Non-pigmented ciliary epithelial cell (primary cell): ENCODE measurements at places on chromosomes 12 and 14.
A peak's percentile ranks its signal among the peaks of the same experiment; 100 is the strongest.

DNA sequence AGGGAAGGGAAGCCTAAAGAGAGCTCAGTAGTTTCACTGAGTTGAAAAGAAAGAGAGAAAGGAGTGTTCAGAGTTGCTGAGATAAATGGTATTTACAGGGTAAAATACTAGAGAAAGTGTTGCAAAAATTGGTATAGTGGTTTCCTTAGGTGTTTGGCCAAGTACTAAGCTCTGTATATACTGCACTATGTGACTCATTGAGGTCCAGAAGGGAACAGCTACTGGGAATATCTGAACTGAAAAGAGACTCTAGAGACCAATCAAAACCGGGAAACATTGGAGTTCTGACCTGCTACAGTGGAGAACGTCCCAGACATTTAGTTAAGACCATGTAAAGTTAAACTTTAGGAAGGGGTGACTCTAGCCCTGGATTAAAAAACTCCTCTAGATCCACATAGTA, 42.7 kb upstream of the ALX1 start:
- no peak for DNase-seq

DNA sequence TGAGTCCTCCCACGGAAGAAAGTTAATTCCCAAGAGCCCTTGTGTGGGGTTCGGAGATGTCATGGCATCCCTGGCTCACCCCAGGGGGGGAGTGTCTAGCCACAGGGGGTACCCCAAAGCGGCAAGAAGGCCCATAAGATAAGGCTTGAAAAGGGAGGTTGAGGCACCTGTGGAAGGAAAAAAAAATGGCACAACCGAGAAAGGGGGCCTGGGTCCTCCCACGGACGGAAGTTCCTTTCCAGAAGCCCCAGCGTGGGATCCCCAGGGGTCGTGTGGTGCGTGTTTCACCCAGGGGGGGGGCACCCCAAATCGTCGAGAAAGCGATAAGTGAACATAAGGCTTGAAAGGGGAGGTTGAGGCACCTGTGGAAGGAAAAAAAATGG, 266.7 kb downstream of the ALG10 start:
- no peak for DNase-seq

- no peak for DNase-seq
Measured at GRCh38 chr14:29846339-29847055, 81.2 kb downstream of the PRKD1 start.

- no peak for DNase-seq
Measured at GRCh38 chr14:72463291-72463866, 430.5 kb downstream of the DPF3 start.

GRCh38 chr12:93299262-93299846, 78.4 kb upstream of the NUDT4 start:
- no peak for DNase-seq

DNA sequence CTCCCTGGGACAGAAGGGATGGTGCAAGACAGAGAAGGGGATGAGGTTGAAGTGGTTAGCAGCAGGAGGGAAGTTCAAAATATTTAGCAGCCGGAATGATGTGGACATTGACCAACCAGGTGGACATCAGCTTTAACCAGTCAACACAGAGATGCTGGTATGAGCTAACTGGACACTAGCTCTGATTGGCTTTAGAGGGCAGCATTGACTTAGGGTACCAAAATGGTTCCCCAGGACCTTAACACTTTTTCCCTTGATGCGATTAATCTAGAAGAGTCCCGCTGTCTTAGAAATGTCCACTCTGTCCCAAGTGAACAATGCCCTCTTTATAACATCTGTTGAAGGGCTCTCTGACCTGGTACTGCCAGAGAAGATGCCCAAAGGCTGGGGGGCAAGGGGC, 134.0 kb upstream of the GSC start:
- no peak for DNase-seq

DNA sequence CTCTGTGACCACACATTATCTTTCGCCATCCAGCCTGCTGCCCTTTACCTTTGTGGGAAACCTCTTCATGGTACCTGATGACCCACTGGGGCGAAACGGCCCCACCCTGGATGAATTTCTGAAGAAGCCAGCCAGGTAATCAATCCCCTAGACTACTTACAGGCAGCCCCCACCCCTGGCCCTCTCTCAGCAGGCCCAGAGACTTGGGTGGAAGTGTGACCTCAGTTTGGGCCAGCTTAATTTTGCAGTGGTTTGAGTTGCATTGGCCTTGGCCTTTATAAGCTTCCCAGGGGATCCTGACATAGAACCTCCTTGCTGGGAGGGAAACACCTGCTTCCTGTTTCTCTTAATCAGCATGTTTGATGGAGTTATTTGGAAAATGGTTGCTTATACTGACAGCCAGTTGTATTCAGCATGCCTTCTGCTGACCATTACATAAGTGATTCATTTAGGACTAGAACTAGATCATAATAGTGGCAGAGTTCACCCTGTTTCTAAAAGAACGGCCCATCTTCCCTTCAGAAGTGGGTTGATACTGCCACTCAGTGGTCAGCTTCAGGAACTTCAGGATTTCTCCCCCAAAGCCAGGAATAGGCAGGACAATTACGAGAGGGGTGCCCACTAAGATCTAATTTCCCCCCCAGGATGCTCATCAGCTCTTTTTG, 6.1 kb downstream of the SDR39U1 start:
- DNase-seq: peak; percentile 36

GRCh38 chr14:83007641-83008225, 1474.1 kb upstream of the SEL1L start:
- DNase-seq: no peak

DNA sequence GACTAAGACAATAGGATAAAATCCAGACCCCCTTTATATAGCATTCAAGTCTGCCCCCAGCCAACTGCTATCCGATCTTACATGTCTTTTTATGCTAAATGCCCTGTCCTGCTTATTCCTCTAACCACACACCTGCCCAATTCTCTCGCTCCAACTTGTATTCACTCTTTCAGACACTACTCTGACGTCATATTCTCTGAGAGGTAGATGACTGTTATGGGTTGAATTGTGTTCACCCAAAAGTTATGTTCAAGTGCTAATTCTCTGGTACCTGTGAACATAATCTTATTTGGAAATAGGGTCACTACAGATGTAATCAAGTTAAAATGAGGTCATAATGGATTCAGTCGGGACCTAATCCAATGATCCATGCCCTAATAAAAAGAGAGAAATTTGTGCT, 84.0 kb upstream of the PTPRR start:
- no peak for DNase-seq

DNA sequence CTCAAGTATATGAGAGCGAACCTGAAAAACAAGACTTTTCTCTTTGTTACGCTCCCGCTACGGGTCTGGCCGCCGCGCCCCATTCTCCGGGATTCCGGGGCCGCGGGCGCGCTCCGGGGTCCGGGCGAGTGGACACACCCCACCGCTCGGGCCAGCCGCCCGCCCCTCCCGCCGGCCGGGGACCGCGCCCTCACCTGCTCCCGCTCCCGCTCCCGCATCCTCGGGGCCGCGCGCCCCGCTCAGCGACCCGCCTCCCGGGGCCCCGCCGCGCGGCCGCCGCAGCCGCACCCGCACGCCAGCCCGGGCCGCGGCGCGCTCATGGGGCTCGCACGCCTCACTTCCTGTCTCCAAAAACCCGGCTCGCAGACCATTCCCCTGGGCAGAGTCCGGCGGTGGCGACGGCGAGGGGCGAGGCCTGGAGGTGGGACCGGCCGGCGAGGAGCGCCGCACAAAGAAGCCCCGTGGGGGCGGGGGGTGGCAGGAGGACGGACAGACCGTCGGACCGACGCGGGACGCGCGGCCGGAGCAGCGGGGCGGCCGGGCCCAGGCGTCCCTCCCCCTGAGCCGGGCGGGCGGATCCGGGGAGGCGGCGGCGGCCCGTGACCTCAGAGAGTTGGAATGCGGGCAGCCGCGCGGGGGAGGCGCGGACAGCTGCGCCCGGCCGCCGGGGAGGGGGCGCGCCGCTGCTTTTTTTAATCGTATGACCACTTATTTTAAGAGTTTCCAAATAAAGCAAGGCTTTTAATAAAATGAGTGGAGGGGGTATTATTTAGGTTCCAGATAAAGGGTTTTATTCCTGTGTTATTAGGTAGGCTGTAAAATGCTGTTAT, at the start of gene PTPN21:
Gene PTPN21, minus strand, starts transcription at position 551 of the 830 bp plus-strand sequence. CDS start 4,590 bp downstream, outside the sequence.
- no peak for DNase-seq

DNA sequence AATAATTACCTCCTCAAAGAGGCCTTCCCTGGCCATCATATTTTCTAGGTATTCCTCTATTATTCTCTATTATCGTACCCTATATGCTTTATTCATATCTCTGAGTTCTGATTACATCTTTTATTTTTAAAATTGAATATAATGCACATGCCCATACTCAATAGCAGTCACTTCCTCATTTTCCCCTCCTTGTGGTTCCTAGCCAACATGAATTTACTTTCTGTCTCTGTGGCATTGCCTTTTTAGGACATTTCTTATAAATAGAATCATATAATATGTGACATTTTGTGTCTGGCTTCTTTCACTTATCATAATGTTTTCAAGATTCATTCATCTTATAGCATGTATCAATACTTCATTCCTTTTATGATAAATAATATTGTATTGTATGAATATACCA, 74.4 kb upstream of the TRHDE start:
- DNase-seq: no peak

GRCh38 chr12:109153821-109154441, 37.5 kb downstream of the ACACB start:
- DNase-seq: no peak

- DNase-seq: no peak
Measured at GRCh38 chr12:114821570-114821969, 137.6 kb upstream of the TBX3 start.

GRCh38 chr12:83656004-83656403, 969.3 kb downstream of the TMTC2 start:
- no peak for DNase-seq

DNA sequence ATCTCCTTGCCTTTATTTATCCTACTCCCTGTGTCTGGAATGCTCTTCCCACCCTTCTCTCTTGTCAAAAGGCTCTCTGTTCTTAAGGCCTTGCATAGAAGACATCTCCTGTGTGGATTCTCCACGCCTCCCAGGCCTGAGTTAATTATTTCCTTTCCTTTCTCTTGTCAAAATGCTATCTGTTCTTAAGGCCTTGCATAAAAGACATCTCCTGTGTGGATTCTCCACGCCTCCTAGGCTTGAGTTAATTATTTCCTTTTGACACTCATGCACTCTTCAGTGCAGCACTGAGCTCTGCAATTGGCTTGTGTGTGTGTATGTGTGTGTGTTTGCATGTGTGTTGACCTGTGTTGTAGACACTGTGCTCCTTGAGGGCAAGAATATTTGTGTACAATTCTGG, 52.1 kb upstream of the DCD start:
- no peak for DNase-seq

DNA sequence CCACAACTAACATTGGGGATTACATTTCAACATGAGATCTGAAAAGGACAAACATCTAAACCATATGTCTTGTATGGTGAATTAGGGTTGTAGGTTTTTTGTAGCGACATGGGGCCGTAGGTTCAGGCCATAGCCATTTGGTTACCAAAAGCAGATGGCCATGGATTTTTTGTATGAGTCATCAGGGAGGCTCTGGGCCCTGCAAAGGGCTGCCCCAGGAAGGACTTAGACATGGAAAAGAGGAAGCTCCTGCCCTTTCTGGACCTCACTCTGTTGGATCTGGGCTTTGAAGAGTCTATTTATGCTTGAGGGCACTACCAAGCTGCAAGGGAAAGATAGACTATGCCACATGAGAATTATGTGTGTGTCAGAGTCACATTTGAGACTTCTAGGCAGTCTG, 89.3 kb upstream of the DHRS4 start:
- DNase-seq: no peak

DNA sequence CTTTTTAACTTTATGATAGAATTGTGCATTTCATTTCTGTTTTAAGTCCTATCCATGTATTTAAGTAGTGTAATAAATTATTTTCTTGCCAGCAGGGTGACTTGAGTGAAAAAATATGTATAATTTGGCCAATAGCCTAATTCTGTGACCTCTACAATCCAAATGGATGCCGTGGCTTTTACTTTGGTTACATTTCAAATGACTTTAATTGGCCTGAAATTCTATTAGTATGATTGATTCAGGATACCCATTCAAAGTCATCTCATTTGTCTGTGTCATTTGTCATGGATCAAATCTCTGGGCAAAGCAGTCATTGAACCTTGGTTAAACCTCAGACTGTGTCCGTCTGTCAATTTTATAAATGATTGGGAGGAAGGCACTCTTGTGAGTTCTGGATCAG, 29.6 kb downstream of the CRADD start:
- DNase-seq: no peak

- no peak for DNase-seq
Measured at GRCh38 chr12:12529783-12530421, 32.8 kb downstream of the DUSP16 start.

- DNase-seq: no peak
Measured at GRCh38 chr12:46276756-46277155, 7.9 kb upstream of the SLC38A1 start.

- DNase-seq: no peak
Measured at GRCh38 chr12:4177262-4177661, 96.3 kb upstream of the CCND2 start.

GRCh38 chr12:28079539-28079938, 107.0 kb upstream of the PTHLH start:
- DNase-seq: no peak

DNA sequence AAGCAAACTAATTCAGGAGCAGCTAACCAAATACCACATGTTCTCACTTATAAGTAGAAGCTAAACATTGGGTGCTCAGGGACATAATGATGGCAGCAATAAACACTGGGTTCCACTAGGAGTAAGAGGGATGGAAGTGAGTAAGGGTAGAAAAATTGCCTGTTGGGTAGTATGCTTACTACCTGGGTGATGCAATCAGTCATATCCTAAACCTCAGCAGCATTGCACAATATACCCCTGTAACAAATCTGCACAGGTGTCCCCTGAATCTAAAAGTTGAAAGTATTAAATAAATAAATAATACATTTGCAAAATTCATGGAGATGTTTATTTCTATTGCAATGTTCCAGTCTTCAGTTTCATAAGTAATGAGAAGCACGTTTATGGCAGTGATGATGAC, 409.8 kb upstream of the FOXG1 start:
- no peak for DNase-seq

GRCh38 chr12:120342175-120343038, 14.8 kb upstream of the PLA2G1B start:
- DNase-seq: no peak

DNA sequence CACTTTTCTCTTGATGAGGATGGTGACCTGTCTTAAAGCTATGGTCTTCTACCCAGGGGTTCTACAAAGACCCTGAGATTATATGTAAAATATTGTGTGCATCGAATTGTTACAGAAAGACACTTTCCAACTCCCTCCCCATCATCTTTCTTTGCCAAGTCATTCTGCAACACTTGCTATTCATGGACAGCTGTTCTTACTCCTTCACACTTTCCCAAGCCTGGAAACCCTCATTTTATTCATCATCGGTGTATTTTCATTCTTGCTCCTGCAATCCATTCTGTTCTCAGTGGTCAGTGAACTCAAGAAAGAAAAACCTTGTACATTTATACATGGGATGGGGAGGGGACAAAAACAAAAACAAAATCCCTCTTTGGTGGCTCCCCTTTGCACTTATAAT, 90.5 kb upstream of the STXBP6 start:
- DNase-seq: no peak

GRCh38 chr14:91228112-91229004, 16.1 kb downstream of the GPR68 start:
- DNase-seq: peak; percentile 71

- no peak for DNase-seq
Measured at GRCh38 chr14:70780396-70781075, 28.8 kb downstream of the MAP3K9 start.

GRCh38 chr12:19946550-19946949, 421.8 kb upstream of the PDE3A start:
- DNase-seq: peak; percentile 96
